ENCODE measurements at places on chromosomes 3 and 15.

- no peak for DNase-seq
These were observed 68.9 kb upstream of the DCLK3 start for GRCh38 chr3:36833160-36833814.

- DNase-seq: no peak
These were observed 59.8 kb upstream of the MEX3B start for GRCh38 chr15:82105451-82106215.

- no peak for DNase-seq
These were observed 12.0 kb upstream of the SETD5 start for GRCh38 chr3:9385187-9386077.

- no peak for DNase-seq
These were observed 254.1 kb downstream of the AGBL1 start for GRCh38 chr15:86333819-86334218.

- DNase-seq: no peak
These were observed 1121.8 kb downstream of the TBL1XR1 start for GRCh38 chr3:176075491-176075890.

- no peak for DNase-seq
These were observed 528 bp downstream of the LPCAT4 start for GRCh38 chr15:34366271-34367065.

DNA sequence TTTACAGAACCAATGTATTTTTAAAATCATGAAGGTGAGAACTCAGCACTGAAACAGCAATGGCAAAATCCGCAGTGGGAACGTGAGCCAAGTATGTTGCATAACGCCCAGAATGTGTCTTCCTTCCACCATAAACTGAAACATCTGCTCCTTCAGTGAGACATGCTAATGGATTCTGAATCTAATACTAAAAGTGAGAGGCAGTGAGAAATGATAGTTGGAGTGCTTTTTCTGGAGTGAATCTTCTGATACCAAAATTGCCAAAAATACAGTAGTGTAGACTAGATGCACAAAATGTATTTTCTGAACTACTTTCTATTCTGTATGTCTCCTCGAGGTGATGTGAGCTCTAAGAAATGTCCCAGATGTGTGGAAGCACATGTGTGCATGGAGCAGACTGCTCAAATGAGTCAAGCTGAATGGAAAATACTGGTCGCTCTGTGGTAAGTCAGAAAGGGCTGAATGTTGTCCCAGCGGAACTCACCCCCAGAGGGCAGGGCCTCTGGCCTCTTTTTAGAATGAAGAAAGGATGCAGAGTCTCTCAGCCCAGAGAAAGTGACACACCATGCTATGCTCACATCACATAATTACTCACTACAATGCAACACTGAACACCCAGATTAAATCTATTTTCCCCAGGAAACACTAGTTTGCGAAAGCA is 73.0 kb downstream of the ATP10A start:
- DNase-seq: no peak

- no peak for DNase-seq
These were observed 245.2 kb downstream of the IL20RB start for GRCh38 chr3:137202941-137203340.

DNA sequence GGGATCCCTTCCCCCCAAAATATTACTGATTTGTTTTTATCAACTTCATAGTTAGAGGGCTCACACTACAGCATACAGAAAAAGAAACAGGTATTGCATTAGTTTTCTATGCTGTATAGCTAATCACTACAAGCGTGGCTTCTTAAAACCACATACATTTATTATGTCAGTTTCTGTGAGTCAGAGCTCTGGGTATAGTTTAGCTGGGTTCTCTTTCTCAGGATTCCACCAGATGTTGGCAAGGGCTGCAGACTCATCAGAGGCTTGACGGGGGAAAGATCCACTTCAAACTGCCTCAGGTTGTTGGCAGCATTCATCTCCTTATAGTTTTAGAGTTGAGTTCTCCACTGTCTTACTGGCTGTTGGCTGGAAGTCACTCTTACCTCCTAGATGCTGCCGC is 328.0 kb downstream of the NLGN1 start:
- no peak for DNase-seq

GRCh38 chr15:28917791-28918140 is 32.0 kb downstream of the APBA2 start:
- no peak for DNase-seq

DNA sequence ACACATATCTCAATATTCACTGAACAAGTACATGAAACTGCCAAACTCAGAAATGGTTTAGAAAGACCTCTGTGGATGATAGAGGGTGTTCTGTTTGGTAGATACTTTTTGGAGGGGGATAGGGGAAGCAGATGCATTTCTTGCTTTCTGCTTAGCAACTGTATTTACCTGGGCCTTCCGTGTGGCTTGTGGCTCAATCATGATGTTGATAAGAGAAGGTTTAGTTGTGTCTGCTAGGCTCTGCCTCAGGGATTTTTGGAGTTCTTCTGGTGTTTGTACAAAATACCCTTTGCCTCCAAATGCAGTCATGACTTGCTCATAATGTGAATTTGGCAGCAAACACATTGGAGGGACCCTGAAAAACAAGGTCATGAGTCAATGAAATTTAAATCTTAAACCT is 38.2 kb downstream of the HACL1 start:
- DNase-seq: no peak

GRCh38 chr3:194383276-194383940 is 13.9 kb upstream of the LRRC15 start:
- DNase-seq: no peak

- DNase-seq: peak; percentile 8
These were observed 283.2 kb downstream of the ZBTB20 start for GRCh38 chr3:114863848-114864247.

DNA sequence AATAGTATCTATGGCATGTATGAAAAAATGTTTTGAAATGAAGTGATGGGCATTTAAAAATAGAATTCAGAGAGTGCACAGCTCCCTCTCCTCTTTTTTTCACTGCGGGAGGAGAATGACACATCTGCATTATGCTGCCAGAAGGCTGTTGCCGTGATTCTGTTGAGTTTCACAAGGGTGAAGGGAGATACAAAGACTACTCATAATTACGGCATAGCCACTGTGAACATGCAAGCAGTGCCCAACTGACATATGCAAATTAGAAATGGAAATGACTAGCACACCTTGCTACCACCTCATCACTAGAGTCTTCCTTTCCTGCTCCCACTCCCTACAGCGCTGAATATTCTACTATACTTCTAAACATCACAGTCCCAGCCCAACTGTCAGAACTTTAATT is 20.1 kb downstream of the IFT57 start:
- DNase-seq: no peak

GRCh38 chr3:23129817-23130216 is 73.3 kb upstream of the UBE2E2 start:
- no peak for DNase-seq

GRCh38 chr3:147360646-147361453 is 45.5 kb downstream of the ZIC4 start:
- no peak for DNase-seq

GRCh38 chr3:25663347-25663868 is 1.3 kb downstream of the TOP2B start:
- DNase-seq: no peak

DNA sequence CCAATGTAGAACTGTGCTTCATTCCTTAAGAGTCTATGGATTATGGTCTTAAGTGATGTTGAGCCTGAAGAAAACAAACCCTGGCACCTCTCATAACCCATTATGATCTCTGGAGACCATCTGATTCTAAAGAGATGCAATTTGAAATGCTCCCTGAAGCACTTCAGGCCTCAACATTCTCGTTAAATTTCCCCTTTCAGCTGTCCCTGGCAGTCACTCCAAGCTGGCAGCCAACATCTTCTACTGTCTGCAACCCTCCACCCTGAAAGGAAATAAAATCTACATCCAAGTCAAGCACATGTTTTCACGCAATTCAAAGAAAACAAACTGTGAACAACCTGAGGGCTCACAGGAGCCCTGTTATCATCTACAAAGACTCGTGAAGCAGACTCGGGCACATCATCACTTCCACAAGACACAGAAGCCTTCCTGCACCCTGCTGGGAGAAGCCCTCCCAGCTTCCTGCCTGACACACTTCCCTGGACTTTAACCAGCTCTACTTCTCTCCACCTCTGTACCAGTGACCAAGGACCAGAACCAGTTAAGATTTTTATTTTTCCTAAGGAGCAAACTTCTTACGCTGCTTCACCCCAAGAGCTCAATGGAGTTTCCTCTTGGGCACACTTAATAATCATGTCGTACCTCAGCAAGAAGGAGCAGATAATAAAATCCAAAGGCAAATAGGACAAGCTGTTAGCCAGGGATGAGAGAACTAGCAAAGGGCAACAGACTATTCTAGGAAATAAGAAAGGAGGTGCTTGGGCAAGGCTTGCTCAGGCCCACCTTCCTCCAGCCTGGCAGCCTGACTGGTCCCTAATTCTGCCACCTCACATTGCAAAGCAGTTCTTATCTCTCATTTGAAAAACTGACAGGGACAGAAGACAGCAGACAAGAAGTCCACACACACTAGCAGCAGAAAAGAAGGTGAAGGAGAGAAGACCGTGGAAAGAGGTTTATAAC is 67.1 kb downstream of the MAGI1 start:
- DNase-seq: no peak

DNA sequence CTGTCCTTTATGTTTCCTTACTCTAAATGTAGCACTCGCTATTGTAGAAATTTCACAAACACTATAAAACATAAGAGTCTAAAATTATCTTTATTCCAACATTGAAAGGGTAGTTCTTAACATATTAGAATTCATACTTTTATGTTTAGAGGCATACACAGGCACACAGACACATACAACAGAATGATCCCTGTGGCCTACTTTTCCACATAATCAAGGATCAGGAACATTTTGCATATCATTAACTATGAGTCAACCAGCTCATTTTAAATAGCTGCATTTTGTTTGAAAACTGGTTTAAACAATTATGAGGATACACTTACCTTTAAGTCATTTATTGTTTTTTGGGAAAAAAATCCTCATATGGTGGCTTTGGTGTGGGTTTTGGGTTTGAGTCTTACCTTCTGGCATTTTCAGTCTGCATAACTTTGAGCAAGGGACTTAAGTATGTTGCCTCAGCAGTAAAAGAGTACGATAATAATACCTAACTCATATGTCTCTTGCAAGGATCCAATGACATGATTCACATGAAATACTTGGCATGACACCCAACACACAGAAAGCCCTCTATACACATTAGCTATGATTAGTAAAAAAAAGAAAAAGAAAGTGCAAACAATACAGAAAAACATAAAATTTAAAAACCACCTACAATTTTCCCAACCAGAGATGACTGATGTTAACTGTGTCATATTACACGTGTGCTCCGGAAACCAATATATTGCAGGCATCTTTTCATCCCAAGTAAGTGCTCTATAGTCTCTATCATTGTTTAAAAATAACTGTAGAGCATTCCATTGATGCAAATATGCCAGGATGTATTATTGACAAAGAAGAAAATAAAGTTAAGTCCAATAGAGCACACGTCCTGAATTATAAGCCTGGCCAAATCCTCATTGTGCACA is 213.1 kb upstream of the ADAMTS9 start:
- no peak for DNase-seq
